ENCODE measurements at places on chromosomes 16 and 17. TPM values are rescaled to one million over a fixed set of nuclear protein-coding genes. Genes with fewer than 3 reads are reported as not detected.

Gene PPP1R27
- not detected for total RNA-seq

Gene MYO15A
- 0.44 TPM for total RNA-seq

Gene CHD3
- 264 TPM for total RNA-seq

Gene GPRC5C
- total RNA-seq = not detected

Gene SBK1
- 22.2 TPM for total RNA-seq

Gene GUCY2D
- not detected for total RNA-seq

Gene NUDT16L1
- total RNA-seq = 29.7 TPM

Gene SCNN1G
- 22.3 TPM for total RNA-seq

Gene WFDC1
- not detected for total RNA-seq

DNA sequence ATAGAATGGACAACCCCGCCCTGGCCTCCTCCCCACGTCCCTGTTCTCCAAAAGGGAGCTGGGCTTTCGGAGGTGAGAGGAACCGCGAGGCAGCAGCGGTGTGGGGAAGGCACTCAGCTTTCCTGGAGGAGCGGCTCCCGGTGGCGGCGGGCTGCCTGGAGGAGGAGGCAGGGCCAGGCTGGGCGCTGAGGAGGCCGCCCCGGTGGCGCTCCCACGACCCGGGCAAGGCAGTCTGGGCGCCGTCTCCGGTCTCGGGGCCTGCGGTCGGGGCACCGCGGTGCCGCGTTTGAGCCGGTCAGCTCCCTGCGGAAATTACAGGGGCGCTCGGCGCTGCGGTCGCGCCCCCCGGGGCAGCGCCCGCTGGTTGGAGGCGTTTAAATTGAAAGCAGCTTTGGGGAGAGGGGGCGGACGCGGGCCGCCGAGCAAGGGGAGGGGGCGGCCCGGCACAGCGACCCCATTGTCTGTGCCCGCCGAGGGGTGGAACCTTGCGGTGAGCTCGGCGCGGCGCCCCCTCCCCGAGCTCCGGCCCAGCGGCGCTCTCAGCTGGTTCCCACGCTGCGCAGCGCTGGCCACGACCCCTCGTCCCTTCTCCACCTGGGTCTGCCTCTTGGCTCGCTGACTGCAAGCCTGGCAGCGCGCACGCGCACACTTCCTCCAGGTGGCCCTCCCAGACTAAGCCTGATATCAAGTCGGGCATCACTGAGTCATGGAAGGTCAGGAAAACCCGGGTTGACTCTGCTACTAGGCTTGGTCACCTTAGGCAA is 58.7 kb upstream of the DLX4 start:
- H3K4me1 ChIP-seq = no peaks in the 10 kb centered on the region
- H3K36me3 ChIP-seq = no peaks in the 10 kb centered on the region
- DNase-seq = no peak
- no peak overlapping the region for H3K27ac ChIP-seq

DNA sequence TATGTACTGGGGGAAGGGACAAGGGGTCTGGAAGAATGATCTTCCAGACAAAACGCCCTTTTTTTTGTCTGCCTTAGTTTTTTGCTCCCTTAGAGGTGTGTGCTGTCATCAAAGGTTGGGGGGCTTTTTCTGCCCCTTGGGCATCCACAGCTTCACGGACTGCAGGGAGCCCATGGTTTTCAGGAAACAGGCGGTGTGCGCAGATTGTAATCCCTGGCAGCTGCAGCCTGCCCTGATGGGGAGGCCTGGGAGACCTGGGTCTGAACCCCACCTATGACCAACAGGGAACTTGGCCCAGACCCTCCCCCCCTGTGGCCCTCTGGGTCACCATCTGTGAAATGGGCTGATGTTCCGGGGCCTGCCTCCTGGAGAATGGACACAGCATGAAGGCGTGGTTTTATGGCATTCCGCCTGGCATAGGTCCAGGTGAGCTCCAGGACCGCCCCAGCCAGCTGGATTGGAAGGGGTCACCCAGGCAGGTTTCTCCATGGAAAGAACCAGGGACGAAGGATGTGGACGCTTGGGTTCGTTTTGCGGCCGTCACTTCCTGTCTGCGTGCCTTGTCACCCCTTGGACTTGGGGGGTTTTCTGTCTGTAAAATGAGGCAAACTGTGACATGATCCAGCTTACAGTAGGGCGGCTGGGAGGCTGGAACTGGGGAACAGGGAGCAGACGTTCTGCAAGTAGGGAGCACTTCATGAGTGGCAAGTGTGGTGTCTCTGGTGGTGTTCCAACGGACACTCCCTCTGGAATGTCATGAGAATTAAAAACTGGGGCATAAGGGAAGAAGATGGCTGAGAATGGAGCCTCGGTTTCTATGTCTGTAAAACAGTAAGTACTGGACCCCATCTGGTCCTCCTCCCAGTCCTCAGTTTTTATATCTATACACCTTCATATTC is 1.5 kb downstream of the CPNE2 start:
- no peak overlapping the region for H3K27ac ChIP-seq
- H3K36me3 ChIP-seq = no peaks in the 10 kb centered on the region
- no peaks in the 10 kb centered on the region for H3K27me3 ChIP-seq
- peak overlapping the region; percentile 80 for H3K4me3 ChIP-seq
- peaks cover 15% of the 10 kb centered on the region for H3K4me1 ChIP-seq

GRCh38 chr17:78358538-78359320 is 1.1 kb downstream of the SOCS3 start:
- no peaks in the 10 kb centered on the region for H3K36me3 ChIP-seq
- H3K27ac ChIP-seq = peak overlapping the region; percentile 85

DNA sequence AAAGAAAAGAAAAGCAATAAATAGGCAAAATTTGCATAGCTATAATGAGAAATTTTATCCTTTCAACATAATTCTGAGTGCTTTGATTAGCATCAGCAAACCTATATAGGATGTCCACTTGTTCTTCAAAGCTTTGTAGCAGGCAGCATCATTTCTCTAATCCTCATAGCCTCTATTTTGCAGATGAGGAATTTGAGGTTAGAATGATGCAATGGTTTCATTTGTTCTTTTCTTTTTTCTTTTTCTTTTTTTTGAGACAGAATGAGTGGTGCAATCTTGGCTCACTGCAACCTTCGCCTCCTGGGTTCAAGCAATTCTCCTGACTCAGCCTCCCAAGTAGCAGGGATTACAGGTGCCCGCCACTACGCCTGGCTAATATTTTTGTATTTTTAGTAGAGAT is 594.4 kb downstream of the TOX3 start:
- no peak overlapping the region for H3K4me3 ChIP-seq
- no peaks in the 10 kb centered on the region for H3K27me3 ChIP-seq
- H3K36me3 ChIP-seq = no peaks in the 10 kb centered on the region
- no peak overlapping the region for H3K27ac ChIP-seq
- no peak for DNase-seq

- no peak overlapping the region for H3K4me3 ChIP-seq
- peak overlapping the region; percentile 79 for H3K27ac ChIP-seq
- H3K27me3 ChIP-seq = no peaks in the 10 kb centered on the region
- H3K36me3 ChIP-seq = no peaks in the 10 kb centered on the region
- peaks cover 57% of the 10 kb centered on the region for H3K4me1 ChIP-seq
Measured at GRCh38 chr17:67443931-67444595, 67.0 kb downstream of the PITPNC1 start.

DNA sequence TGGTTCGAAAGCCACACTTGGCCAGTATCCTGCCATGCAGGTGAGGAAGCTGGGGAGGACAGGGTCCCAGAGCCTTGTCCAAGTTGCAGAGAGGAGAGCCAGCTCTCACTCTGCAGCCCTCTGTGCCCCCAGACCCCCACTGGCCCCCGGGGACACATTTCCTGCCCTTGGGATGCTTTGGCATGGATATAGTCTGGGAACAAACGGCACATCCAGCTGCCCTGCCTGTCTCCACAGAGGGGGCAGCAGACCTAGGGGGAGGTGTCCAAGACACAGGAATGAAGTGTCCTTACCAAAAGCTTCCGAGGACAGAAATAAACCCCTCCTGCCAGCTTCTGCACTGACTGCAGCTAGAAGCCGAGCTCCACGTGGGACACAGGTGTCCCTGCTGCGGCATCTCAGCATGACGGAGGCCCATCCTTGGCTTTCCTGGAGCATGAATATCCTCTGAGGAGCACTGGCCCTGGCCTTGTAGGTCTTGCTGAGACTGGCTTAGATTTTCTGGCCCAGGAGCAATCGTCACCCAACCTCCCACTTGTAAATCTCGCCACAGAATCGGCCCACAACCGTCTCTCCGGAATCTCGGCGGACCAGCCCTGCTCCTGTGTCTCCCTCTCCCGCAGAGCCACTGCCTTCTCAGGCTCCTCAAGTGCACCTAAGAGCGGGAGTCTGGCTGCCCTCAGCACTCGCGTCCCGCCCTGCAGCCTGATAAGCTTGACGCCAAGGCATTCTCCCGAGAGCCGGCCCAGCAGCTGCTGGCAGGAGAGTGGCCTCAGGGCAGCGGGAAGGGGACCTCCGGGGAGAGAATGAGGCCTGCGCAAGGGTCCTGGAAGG is 1.1 kb upstream of the CAPN15 start:
- H3K27me3 ChIP-seq = no peaks in the 10 kb centered on the region
- peaks cover 7% of the 10 kb centered on the region for H3K4me1 ChIP-seq
- H3K27ac ChIP-seq = peak overlapping the region; percentile 98
- peak; percentile 43 for DNase-seq
- H3K4me3 ChIP-seq = peak overlapping the region; percentile 96
- peaks cover 4% of the 10 kb centered on the region for H3K36me3 ChIP-seq

- no peaks in the 10 kb centered on the region for H3K36me3 ChIP-seq
- no peak overlapping the region for H3K27ac ChIP-seq
- DNase-seq = no peak
Measured at GRCh38 chr16:52584354-52585320, 37.7 kb upstream of the TOX3 start.

DNA sequence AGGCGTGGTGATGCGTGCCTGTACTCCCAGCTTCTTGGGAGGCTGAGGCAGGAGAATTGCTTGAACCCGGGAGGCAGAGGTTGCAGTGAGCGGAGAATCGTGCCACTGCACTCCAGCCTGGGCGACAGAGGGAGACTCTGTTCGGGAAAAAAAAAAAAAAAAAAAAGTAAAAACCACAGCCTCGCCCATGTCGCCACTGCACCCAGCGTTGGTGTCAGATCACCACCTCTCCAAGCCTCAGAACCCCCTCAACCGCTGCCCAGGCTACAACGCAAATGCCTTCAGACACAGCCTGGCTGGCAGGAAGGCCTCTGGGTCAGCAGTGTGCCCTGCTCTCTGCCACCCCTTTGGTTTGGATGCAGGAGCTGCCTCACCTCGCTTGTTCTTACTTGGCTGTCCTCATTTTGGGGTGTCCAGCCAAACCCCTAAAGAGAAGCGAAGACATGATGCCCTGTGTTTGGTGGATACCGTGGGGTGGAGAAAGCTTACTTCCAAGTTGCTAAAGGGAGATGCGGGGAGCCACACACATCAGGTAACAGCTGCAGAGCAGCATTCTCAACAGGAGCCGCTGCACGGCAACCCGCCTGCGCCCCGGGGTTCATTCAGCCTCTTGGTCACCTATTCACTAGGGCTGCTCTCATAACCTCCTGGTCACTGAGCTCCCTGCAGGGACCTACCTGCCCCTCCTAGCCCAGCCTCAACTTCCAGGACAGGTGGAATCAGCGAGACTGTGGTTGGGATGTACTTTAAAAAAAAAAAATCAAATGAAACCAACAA is 13.0 kb upstream of the CYTH1 start:
- no peaks in the 10 kb centered on the region for H3K27me3 ChIP-seq
- DNase-seq = no peak
- H3K4me1 ChIP-seq = peaks cover 11% of the 10 kb centered on the region
- peaks cover 30% of the 10 kb centered on the region for H3K36me3 ChIP-seq
- no peak overlapping the region for H3K27ac ChIP-seq
- H3K4me3 ChIP-seq = no peak overlapping the region

GRCh38 chr16:79573884-79574283 is 26.7 kb downstream of the MAF start:
- peaks cover 8% of the 10 kb centered on the region for H3K27me3 ChIP-seq
- H3K4me1 ChIP-seq = no peaks in the 10 kb centered on the region
- no peaks in the 10 kb centered on the region for H3K36me3 ChIP-seq

GRCh38 chr16:7270006-7270405 is 62.6 kb upstream of the RBFOX1 start:
- H3K27ac ChIP-seq = no peak overlapping the region
- no peak overlapping the region for H3K4me3 ChIP-seq
- no peak for DNase-seq
- H3K27me3 ChIP-seq = no peaks in the 10 kb centered on the region

DNA sequence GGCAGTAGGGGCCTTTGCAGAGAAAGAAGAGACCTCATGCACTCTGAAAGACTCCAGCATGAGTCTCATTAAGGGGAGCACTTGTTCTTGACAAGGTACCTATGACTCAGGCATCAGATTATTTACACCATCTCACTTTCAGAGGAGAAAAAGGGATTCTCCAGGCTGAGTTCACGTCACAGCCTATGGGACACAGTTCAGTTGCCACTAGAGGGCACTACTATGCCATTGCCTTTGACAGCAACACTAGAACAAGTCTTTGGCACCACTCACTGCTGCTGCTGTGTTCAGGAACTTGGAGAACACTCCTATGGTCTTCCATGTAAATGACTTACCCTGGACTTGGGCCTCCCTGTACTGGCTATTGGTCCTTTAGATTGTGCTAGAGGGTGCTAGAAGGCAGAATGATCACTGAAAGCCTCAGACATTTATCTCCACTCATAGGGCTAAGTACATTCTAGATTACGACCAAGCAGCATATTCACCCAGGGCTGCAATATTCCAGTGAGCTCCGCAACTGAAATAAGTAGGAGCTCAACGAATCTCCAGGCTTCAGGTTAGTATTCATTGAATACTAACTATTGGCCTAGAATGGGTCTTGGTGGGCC is 225.1 kb upstream of the CA10 start:
- no peak overlapping the region for H3K4me3 ChIP-seq
- no peak overlapping the region for H3K27ac ChIP-seq
- H3K4me1 ChIP-seq = no peaks in the 10 kb centered on the region

- H3K27me3 ChIP-seq = peaks cover 20% of the 10 kb centered on the region
- no peaks in the 10 kb centered on the region for H3K36me3 ChIP-seq
- no peak for DNase-seq
- H3K4me1 ChIP-seq = peaks cover 11% of the 10 kb centered on the region
- H3K27ac ChIP-seq = no peak overlapping the region
Measured at GRCh38 chr17:74010903-74011302, 192.6 kb upstream of the RPL38 start.

DNA sequence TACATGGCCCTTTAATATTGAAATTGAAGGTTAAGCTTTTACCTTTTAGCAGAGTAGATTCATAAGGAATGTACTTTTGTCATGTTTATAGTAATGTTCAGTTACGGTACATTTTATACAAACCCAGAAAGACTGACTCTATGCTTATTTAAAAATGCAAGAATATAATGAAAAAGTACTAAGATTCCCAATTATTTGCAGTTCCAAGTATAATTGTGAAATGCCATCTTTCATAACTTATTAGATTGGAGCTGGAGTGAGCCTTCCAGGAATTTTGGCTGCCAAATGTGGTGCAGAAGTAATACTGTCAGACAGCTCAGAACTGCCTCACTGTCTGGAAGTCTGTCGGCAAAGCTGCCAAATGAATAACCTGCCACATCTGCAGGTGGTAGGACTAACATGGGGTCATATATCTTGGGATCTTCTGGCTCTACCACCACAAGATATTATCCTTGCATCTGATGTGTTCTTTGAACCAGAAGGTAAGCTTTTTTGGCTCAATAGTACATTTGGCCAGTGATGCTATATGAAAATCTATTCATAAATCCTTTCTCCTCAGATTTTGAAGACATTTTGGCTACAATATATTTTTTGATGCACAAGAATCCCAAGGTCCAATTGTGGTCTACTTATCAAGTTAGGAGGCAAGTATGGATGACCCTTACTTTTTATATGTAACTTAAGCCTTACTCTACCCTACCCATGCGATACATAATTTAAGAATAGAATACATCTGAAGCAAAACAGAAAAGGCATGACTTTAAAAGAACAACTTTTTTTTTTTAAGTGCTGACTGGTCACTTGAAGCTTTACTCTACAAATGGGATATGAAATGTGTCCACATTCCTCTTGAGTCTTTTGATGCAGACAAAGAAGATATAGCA is 4.2 kb downstream of the SRSF2 start:
- peaks cover 15% of the 10 kb centered on the region for H3K4me1 ChIP-seq
- peak overlapping the region; percentile 77 for H3K4me3 ChIP-seq
- peak overlapping the region; percentile 98 for H3K27ac ChIP-seq
- peaks cover 65% of the 10 kb centered on the region for H3K36me3 ChIP-seq

GRCh38 chr16:23286131-23286532 is 16.0 kb upstream of the SCNN1B start:
- DNase-seq = no peak
- H3K4me3 ChIP-seq = no peak overlapping the region
